ENCODE measurements at places on chromosomes 11 and 22.

- no peak for DNase-seq
- no peak overlapping the region for H3K27ac ChIP-seq
- H3K27me3 ChIP-seq = no peaks in the 10 kb centered on the region
- no peak overlapping the region for H3K4me3 ChIP-seq
These were observed 86.5 kb upstream of the SLC25A18 start for GRCh38 chr22:17476838-17477237.

DNA sequence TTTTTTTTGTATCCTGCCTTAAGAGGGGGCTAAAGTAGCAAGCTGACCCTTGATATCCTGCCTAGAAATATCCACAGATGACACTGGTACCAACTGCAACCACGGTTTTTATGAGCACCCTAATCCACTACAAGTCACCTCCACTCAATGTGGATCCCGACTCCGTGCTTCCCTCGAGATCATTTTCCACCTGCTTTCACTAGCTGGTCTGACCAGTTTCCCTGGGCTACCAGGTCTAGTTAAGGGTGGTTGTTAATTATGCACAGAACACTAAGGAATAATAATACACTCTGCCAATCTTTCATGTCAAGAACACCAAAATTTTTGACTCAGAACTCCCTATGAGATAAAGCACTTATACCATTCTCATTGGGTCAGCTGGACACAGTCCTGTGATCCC, 82.3 kb downstream of the ABTB2 start:
- H3K27ac ChIP-seq = no peak overlapping the region
- H3K36me3 ChIP-seq = no peaks in the 10 kb centered on the region
- no peak for DNase-seq
- no peaks in the 10 kb centered on the region for H3K4me1 ChIP-seq

GRCh38 chr11:94576306-94576705, 9.1 kb downstream of the PIWIL4 start:
- H3K36me3 ChIP-seq = no peaks in the 10 kb centered on the region
- no peak overlapping the region for H3K4me3 ChIP-seq
- H3K27me3 ChIP-seq = no peaks in the 10 kb centered on the region
- DNase-seq = no peak
- H3K4me1 ChIP-seq = no peaks in the 10 kb centered on the region

GRCh38 chr11:97290464-97291041, 900.7 kb downstream of the JRKL start:
- H3K36me3 ChIP-seq = no peaks in the 10 kb centered on the region
- no peaks in the 10 kb centered on the region for H3K4me1 ChIP-seq
- no peak for DNase-seq

DNA sequence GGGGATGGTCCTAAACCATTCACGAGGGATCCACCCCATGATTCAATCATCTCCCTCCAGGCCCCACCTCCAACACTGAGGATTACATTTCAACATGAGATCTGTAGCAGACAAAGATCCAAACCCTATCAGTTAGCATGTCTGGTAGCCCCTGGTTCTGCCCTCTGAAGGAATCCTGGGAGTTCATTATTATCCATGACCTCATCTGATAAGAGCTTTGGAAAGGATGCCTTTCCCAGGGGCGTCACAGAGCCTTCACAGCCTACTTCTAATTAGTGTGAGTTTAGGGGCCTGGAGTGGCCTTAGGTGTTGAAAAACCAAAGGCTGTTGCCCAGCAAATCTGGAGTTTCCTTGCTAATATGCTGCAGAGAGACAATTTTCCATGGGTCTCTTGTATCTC, 8.6 kb upstream of the EIF3M start:
- H3K4me3 ChIP-seq = no peak overlapping the region
- no peaks in the 10 kb centered on the region for H3K27me3 ChIP-seq
- no peaks in the 10 kb centered on the region for H3K4me1 ChIP-seq
- H3K27ac ChIP-seq = no peak overlapping the region

GRCh38 chr11:94800414-94800813, 32.3 kb downstream of the AMOTL1 start:
- H3K4me3 ChIP-seq = no peak overlapping the region
- H3K36me3 ChIP-seq = no peaks in the 10 kb centered on the region
- H3K4me1 ChIP-seq = no peaks in the 10 kb centered on the region
- no peaks in the 10 kb centered on the region for H3K27me3 ChIP-seq

GRCh38 chr11:44804449-44805437, 78.0 kb downstream of the TSPAN18 start:
- no peak overlapping the region for H3K4me3 ChIP-seq
- no peaks in the 10 kb centered on the region for H3K36me3 ChIP-seq
- no peak overlapping the region for H3K27ac ChIP-seq
- H3K4me1 ChIP-seq = no peaks in the 10 kb centered on the region
- no peaks in the 10 kb centered on the region for H3K27me3 ChIP-seq
- DNase-seq = no peak

GRCh38 chr11:31236143-31236542, 133.4 kb downstream of the DCDC1 start:
- no peaks in the 10 kb centered on the region for H3K36me3 ChIP-seq
- H3K4me1 ChIP-seq = no peaks in the 10 kb centered on the region
- H3K27me3 ChIP-seq = no peaks in the 10 kb centered on the region
- H3K4me3 ChIP-seq = no peak overlapping the region

DNA sequence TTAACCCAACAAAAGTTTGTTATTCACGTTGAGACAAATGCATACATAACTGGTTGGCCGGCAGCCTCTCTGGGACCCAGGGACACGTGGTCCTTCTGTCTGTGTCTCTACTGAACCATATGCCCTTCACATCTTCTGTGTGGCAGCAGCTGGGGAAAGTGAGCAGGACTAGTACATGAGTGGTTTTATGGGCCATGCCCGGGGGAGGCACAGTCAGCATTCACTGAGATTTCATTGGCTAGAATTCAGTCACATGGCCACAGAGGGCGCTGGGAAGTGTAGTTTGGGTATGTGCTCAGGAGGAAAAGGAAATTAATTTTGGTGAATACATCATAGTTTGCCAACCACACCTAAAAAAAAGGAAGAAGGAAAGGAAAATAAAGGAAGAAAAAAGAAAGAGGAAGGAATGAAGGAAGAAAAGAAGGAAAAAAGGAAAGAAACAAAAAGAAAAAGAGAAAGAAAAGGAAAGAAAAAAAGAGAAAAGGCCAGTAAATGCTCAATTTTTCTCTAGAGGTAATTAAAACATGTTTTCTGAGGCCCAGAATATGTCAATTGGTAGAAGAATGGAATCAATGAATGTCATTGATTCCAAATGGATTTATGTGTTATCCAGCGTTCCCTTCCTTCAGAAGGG, 55.9 kb upstream of the KIRREL3 start:
- no peaks in the 10 kb centered on the region for H3K27me3 ChIP-seq
- DNase-seq = no peak
- no peaks in the 10 kb centered on the region for H3K4me1 ChIP-seq
- no peaks in the 10 kb centered on the region for H3K36me3 ChIP-seq
- H3K4me3 ChIP-seq = no peak overlapping the region
- no peak overlapping the region for H3K27ac ChIP-seq

DNA sequence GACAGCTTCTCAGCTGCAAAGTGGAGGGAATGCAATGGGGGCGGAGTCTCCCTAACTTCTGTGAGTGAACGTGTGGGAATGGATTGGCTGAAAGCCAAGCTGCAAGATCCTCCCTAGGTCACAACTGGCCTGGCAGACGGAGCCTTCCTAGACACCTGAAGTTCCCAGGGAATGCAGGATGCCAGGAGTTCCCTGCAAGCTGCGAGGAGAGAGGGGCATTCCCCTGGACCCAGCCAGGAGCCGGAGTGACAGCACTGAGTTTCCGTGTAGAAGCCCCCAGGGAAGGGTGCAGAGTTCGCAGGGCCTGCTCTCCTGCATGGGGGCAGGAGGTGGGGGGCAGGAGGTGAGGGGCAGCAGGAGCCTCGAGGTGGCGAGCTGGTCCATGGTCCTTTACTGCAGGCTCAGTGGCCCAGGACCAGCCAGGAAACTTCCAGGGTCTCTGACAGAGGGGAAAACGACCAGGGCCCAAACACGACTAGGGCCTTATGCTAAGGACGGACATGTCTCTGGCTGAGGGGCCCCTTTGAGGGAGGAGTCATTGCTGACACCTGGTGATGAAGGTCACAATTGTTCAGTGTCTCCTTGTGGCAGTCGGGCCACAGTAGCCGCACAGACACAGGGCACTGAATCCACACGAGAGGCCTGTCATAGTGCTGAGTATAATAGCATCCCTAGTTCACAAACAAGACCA, 141.4 kb downstream of the FBXO7 start:
- H3K4me3 ChIP-seq = no peak overlapping the region
- no peak overlapping the region for H3K27ac ChIP-seq
- DNase-seq = no peak
- H3K4me1 ChIP-seq = no peaks in the 10 kb centered on the region
- H3K27me3 ChIP-seq = no peaks in the 10 kb centered on the region

GRCh38 chr22:35905894-35906293, 122.7 kb downstream of the RBFOX2 start:
- no peaks in the 10 kb centered on the region for H3K36me3 ChIP-seq
- H3K4me1 ChIP-seq = no peaks in the 10 kb centered on the region
- H3K4me3 ChIP-seq = no peak overlapping the region
- no peak overlapping the region for H3K27ac ChIP-seq
- H3K27me3 ChIP-seq = no peaks in the 10 kb centered on the region

GRCh38 chr11:126816645-126817044, 183.9 kb downstream of the KIRREL3 start:
- no peaks in the 10 kb centered on the region for H3K27me3 ChIP-seq
- H3K4me3 ChIP-seq = no peak overlapping the region
- no peak for DNase-seq
- H3K27ac ChIP-seq = no peak overlapping the region
- H3K4me1 ChIP-seq = no peaks in the 10 kb centered on the region

GRCh38 chr11:48125866-48126265, 90.7 kb upstream of the OR4B1 start:
- H3K36me3 ChIP-seq = peaks cover 75% of the 10 kb centered on the region
- no peak overlapping the region for H3K4me3 ChIP-seq
- H3K4me1 ChIP-seq = peaks cover 10% of the 10 kb centered on the region
- DNase-seq = no peak
- no peaks in the 10 kb centered on the region for H3K27me3 ChIP-seq

DNA sequence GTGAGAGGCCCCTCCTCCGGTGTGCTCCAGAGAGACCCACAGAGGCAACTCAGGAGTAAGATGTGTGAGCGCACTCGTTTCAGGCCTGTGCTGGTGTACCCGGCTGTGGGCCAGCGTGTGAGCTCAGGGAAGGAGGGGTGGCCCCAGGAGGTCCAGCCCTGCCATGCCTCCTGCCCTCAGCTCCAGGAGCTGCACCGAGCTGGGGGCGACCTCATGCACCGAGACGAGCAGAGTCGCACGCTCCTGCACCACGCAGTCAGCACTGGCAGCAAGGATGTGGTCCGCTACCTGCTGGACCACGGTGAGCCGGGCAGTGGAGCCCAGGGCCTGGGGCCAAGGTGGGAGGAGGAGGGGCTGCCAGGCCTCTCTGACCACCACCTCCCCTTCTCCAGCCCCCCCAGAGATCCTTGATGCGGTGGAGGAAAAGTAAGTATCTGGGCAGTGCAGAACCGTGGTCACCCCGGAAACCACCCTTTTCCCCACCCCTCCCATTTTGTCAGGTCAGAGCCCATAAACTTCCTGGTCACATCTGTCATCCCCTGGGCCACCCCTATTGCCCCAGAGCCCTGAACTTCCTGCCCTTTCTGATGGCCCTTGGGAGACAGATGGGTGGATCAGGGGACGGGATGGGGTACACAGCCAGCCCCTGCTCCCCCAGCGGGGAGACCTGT, 2.5 kb upstream of the MDK start:
- H3K36me3 ChIP-seq = peaks cover 46% of the 10 kb centered on the region
- DNase-seq = no peak
- peaks cover 10% of the 10 kb centered on the region for H3K27me3 ChIP-seq
- no peak overlapping the region for H3K4me3 ChIP-seq

DNA sequence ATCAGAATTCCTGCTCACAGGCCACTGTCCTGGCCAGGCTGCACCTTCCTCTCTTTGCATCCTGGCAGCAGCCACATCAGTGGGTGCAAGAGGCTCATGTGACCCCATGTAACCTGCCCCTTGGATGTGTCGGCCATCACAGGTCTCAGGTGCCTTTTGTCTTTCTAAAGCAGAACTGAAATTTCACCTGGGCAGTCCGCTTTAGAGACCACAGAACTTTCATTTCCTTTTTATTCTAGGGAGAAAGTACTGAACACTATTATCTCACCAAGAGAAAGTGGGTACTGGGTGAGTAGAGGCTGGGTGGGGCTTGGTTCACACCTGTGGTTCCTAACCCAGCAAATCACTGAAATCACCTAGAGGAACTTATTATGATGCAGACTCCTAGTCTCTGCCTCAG, 51.7 kb upstream of the NUP160 start:
- DNase-seq = no peak
- no peaks in the 10 kb centered on the region for H3K27me3 ChIP-seq
- peak overlapping the region; percentile 33 for H3K27ac ChIP-seq
- no peak overlapping the region for H3K4me3 ChIP-seq

- H3K27me3 ChIP-seq = no peaks in the 10 kb centered on the region
- H3K4me3 ChIP-seq = no peak overlapping the region
- H3K36me3 ChIP-seq = peaks cover 22% of the 10 kb centered on the region
- peaks cover 8% of the 10 kb centered on the region for H3K4me1 ChIP-seq
These were observed 46.1 kb upstream of the OR4B1 start for GRCh38 chr11:48170241-48171233.

DNA sequence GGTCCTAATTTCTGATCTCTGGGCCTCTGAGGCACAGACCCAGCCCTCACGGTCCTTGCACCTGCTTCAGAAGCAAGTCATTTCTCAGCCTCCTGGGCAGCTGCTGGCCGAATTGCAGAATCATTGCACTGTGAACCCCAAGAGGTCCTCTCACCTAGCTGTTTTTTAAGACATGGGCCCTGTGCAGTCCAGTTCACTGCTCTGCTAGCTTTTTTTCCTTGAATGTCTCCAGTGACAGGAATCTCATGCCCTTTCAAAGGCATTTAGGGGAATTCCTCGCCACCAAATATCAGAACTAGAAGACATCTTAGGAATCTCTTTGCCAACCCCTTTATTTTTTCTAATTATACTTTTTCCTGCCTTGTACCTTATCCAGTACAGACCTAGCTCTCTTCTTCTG, 35.6 kb upstream of the TP53I11 start:
- no peaks in the 10 kb centered on the region for H3K27me3 ChIP-seq
- H3K4me3 ChIP-seq = no peak overlapping the region
- H3K36me3 ChIP-seq = no peaks in the 10 kb centered on the region
- no peak for DNase-seq
- no peak overlapping the region for H3K27ac ChIP-seq

GRCh38 chr11:1655168-1656060, 25.8 kb downstream of the KRTAP5-5 start:
- no peak overlapping the region for H3K27ac ChIP-seq
- no peaks in the 10 kb centered on the region for H3K27me3 ChIP-seq
- H3K4me3 ChIP-seq = no peak overlapping the region
- H3K4me1 ChIP-seq = peaks cover 26% of the 10 kb centered on the region
- no peak for DNase-seq

GRCh38 chr22:44211946-44212930, 31.5 kb downstream of the PARVG start:
- H3K36me3 ChIP-seq = no peaks in the 10 kb centered on the region
- H3K27me3 ChIP-seq = no peaks in the 10 kb centered on the region
- H3K4me3 ChIP-seq = no peak overlapping the region
- no peak overlapping the region for H3K27ac ChIP-seq
- H3K4me1 ChIP-seq = no peaks in the 10 kb centered on the region
